ENCODE measurements at places on chromosomes 3 and 15.

- peak; percentile 44 for DNase-seq
Observed at GRCh38 chr3:22244761-22245521, 493.9 kb upstream of the ZNF385D start.

GRCh38 chr15:71581398-71581930 lies 228.9 kb upstream of the NR2E3 start:
- DNase-seq: no peak

GRCh38 chr15:56222302-56222701 lies 21.4 kb downstream of the RFX7 start:
- DNase-seq: no peak

- no peak for DNase-seq
Observed at GRCh38 chr15:86399041-86399954, 319.6 kb downstream of the AGBL1 start.
